ENCODE measurements at places on chromosomes 11 and 22. TPM values are rescaled to one million over a fixed set of nuclear protein-coding genes. Genes with fewer than 3 reads are reported as not detected.

Gene FAM111B
- 9.9 TPM for total RNA-seq

Gene LRRC75B
- 0.56 TPM for total RNA-seq

Gene LYVE1
- 0.27 TPM for total RNA-seq

Gene CHRM1
- total RNA-seq: not detected

Gene ABCG4
- not detected for total RNA-seq

Gene KCNJ11
- 0.95 TPM for total RNA-seq

Gene FOXRED2
- 36.5 TPM for total RNA-seq

Gene MRGPRX4
- not detected for total RNA-seq

Gene GSTT2B
- total RNA-seq: not detected

Gene MIAT
- total RNA-seq: 3.4 TPM

Gene PHF21B
- total RNA-seq: 0.26 TPM

Gene GAS2L1
- 0.90 TPM for total RNA-seq

Gene RIMBP3C
- 0.20 TPM for total RNA-seq

Gene CCDC116
- total RNA-seq: 0.73 TPM

Gene GP1BB
- 0.25 TPM for total RNA-seq

Gene IGLL1
- total RNA-seq: not detected

Gene PATE2
- total RNA-seq: not detected

Gene TXNRD2
- 19.4 TPM for total RNA-seq

Gene OR51B4
- total RNA-seq: not detected

Gene CCDC157
- total RNA-seq: 3.0 TPM

Gene DEFB131B
- not detected for total RNA-seq

Gene SLCO2B1
- 0.18 TPM for total RNA-seq

Gene POLR2F
- total RNA-seq: 163 TPM

Gene GRAP2
- total RNA-seq: 40.4 TPM

Gene HOATZ
- not detected for total RNA-seq

Gene ZDHHC24
- total RNA-seq: 7.3 TPM

Gene DRAP1
- total RNA-seq: 106 TPM

Gene MMP27
- total RNA-seq: not detected

Gene AIFM3
- total RNA-seq: 0.78 TPM

Gene FGF3
- not detected for total RNA-seq

Gene HSPB2
- total RNA-seq: not detected

Gene INS
- not detected for total RNA-seq

Gene KLHDC7B
- total RNA-seq: 7.4 TPM

Gene HINFP
- 26.2 TPM for total RNA-seq

Gene NAALAD2
- total RNA-seq: not detected

Gene HORMAD2
- total RNA-seq: not detected

Gene WNT7B
- not detected for total RNA-seq

Gene LSP1
- 71.7 TPM for total RNA-seq

Gene RDX
- 34.6 TPM for total RNA-seq

Gene OR10D3
- total RNA-seq: not detected

Measured in activated T-cell treated with anti-CD3 and anti-CD28 coated beads, Interleukin-2, amount 50 U/mL, for 4 hours (primary cell).